Right hindlimb (tissue), 1 donor: ENCODE measurements at places on chromosomes 7 and 10.

GRCh38 chr10:61992059-61992460 lies 90.6 kb downstream of the ARID5B start:
- no peak for DNase-seq

DNA sequence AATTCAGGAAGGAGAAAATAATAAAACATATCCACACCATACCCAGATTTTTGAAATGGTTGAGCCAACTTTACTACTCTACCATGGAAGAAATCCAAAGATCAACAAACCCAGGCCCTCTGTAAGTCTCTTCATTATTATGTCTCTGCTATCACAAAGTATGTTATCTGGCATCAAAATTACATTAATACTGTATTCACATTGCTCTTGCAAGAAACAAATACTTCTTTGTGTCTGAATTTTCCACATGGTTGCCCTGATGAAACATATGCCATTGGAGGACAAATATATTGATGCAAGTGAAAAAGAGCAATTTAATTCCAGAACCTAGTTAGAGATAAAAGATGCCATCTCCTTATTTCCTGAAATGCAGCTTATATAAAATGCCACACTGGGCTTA lies 204.0 kb downstream of the FZD1 start:
- no peak for DNase-seq

DNA sequence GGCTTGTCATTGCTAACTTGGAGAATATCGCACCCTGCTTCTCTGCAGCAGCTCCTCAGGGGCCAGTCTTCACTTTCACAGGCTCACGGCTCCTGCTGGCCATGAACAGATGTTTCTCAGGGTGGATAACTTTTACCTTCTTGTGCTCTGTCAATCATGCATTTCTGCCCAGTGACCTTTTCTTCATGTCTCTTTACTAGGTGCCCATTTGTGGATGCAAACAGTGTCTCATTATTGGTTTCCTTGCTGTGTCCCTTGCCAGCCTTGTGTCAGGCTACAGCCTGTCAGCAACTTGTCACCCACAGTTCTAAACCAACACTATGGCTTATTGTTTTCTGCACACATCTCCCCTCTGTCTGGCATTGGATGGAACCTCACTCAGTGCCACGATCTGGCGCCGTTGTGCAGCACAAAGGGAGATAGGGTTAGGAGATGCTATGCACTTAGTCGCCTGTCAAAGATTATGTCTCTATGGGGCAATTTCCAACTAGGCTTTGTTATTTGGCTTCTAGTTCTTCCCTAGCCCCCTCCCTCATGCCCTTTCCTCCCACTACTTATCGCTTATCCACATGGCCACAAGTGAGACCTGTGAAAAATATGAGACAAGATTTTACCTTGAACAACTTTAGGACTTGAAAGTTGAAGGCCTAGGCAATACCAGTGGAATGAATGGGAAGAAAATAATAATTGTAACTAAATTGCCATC lies 45.7 kb upstream of the NXPH1 start:
- DNase-seq: no peak

- DNase-seq: no peak
Measured at GRCh38 chr10:62025134-62025794, 123.8 kb downstream of the ARID5B start.

- no peak for DNase-seq
Measured at GRCh38 chr7:129780257-129780973, 168.9 kb downstream of the NRF1 start.

- DNase-seq: no peak
Measured at GRCh38 chr10:91017198-91017597, 96.3 kb upstream of the ANKRD1 start.

DNA sequence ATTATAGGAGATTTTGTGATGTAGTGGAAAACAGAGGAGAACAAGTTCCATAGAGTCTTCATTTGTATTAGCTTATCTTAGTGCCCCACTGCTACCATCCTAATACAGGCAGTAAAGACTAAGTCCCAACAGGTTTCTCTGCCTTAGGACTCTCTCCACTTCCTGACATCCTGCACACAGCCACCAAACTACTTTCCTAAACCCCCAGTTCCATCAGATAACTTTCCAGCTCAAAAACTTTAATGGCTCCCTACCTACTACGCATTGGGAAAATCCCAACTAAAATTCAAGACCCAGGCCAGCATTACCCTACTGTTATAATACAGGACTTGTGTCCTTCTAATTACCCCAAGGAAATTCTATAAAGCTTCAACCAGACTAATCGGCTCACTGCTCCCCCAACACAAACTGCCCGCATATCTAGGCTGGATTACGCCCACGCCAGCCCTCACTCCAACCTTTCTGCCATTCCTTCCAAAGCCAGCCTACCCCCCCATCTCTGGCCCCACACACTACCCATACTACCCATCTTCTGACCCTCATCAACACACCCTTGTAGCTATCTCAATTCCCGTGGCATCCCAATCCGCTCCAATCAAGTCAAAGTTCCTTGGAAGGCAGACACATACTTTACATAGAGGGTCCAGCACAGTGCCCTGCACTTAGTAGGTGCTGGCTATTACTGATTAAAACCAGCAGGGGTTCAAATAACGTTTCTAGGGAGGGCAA lies 1.4 kb downstream of the IDE start:
- DNase-seq: no peak

DNA sequence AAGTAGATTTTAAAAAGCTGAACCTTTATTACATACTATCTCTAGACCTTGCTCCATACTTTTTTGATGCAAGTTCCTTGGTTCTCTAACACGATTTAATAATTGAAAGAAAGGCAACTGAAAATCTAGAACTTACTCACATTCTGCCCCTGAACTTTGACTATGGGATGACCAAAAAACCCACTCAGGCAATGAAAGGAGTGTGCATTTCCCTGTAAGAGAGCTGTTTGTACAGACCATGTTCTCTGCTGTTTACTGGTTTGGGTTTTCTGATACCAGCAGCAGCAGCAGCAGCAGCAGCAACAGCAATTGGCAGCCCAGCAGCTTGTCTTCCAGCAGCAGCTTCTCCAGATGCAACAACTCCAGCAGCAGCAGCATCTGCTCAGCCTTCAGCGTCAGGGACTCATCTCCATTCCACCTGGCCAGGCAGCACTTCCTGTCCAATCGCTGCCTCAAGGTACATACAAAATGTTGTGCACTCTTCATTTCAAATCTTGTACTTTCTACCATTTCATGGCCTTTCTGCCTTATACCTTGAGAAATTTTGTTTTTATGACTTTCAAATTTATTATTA lies 216.7 kb downstream of the FOXP2 start:
- no peak for DNase-seq

GRCh38 chr10:74869635-74870034 lies 43.2 kb downstream of the KAT6B start:
- DNase-seq: no peak
